ENCODE measurements at places on chromosomes 16 and 17. TPM values are rescaled to one million over a fixed set of nuclear protein-coding genes. Genes with fewer than 3 reads are reported as not detected.
A peak's percentile ranks its signal among the peaks of the same experiment; 100 is the strongest.

The TMEM114 gene
- total RNA-seq: not detected

The SLFN14 gene
- total RNA-seq: not detected

DNA sequence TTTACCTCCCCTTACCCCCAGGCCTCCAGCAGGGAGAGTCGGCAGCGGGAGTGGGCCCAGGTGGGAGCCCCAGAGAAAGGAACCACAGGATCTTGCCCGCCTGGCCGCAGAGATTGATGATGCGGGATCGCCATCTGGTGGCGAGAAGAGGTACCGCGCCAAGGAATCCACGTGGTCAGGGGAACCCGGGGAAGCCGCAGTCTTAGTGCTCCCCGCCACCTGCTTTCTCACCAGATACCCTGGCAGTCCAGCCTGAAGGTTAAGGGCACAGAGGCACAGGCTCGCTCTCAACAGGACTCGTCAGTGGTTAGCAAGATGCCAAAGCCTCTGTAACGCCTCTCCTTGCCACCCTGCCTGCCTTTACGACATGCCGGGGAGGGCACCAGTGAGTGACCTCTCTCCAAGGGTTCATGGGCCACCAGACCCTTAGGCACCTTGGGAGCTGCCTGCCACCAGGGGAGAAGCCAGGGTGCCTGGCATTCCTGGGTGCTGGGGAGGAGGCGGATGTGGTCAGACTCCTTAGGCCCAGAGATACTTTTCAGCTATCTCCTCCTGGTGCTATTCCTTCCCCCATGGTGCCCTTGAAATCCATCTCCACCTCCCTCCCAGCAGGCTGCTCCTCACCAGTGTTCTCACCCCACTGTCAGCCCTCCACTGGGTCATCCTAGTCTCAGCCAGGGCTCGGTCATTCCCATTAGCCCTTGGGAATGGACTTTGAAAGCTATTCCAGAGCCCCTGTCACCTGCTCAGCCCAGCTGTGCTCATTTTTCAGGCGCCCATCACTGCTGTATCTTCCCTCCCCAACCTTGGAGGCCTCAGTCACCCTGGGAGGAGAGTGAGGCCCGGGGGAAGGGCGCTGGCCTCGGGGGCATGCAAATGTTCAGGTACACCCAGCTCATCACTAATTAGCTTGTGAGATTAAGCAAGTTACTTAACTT lies 5.5 kb upstream of the RHBDF2 start:
- ATAC-seq: peak; percentile 88

DNA sequence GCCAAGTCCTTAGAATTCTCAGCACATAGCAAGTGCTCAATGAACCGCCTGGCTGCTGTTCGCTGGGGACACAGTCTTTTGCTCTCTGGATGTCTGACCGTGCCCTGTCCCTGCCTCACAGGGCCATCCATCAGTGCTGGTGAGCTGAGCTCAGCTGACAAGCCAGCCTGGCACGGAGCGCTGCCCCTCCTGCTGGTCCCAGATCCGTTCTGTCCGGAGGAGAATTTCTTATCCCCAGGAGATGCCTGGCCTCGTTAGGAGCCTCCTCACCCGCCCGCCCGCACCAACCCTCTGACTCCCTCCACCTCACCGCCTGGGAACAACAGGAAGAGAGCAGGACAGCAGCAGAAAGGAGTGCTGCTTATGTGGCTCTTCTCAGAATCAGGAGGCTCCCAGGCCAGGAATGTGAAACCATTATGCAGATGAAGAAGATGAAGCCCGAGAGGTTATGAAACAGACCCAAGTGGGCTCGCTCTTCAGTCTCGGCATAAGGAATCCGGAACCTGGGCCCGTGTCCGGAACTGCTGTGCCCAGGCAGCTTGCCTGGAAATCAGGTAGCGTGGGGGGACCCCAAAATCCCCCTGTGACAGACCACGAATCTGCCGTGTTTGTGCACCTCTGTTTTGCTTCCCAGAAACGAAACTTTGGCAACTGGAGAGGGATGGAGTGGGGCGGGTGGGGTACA lies 28.8 kb upstream of the RMI2 start:
- no peak for ATAC-seq

DNA sequence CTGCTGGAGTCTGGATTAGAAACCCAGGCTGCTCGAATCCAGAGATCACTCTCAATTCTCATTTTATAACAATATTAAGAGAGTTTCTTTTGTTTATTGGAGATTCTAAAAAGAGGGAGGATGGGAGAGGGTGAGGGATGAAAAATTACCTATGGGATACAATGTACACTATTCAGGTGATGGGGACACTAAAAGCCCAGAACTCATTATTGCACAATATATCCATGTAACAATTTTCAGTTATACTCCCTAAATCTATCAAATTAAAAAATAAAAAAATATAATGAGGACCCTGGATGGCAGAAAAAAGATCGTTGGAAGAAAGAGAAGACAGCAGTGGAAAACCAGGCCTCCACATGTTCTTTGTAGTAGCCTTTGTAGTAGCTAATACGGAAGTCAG lies 100.8 kb downstream of the CNTNAP4 start:
- ATAC-seq: no peak

GRCh38 chr16:10647721-10648296 lies 46.9 kb downstream of the TEKT5 start:
- no peak for ATAC-seq

GRCh38 chr17:63517825-63518534 lies 5.2 kb upstream of the KCNH6 start:
- ATAC-seq: no peak
